Thymus (tissue), 14 donors: ENCODE measurements at places on chromosomes 4 and X. TPM values are rescaled to one million over a fixed set of nuclear protein-coding genes. Genes with fewer than 3 reads are reported as not detected.

- no peak for DNase-seq
Observed at GRCh38 chr4:10066670-10067651, 45.7 kb upstream of the SLC2A9 start.

DNA sequence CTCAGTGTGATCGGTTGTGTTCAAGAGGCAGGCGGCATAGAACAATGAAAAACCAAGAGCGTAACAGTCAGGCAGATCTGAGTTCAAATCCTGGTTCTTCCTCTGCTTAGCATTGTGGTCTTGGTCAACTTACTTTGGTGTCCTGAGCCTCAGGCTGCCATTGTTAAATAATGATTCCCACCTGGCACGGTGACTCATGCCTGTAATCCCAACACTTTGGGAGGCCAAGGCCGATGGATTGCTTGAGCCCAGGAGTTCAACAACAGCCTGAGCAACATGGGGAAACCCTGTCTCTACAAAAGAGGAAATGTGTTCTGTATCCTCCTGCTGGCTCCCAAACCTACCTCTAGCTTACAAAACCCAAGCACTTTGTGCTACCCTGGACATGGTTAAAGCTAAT, 129.0 kb upstream of the STX18 start:
- DNase-seq = no peak

The LNX1 gene
- polyA plus RNA-seq = 6.4 TPM

DNA sequence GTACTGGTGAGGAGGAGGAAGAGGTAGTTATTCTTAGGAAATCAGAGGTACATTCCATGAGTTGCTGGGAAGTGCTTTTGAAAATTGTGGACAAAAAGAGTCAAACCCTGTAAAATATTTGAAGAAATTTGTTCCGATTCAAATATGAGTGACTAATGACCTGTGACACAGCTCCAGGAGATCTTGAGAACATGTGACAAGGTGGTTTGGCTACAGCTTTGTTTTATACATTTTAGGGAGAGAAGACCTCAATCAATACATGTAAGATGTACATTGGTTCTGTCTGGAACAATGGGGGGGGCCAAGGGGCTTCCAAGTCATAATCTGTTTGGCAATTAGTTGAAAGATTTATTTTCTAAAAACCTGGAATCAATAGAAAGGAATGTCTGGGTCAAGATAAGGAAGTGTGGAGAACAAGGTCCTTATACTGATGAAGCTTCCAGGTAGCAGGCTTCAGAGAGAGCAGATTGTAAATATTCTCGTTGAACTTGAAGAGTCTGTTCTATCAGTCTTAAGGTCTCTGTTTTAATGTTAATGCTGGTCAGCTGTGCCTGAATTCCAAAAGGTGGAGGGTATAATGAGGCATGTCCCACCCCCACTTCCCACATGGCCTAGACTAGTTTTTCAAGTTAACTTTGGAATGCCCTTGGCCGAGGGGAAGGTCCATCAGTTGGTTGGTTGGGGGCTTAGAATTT, 15.5 kb upstream of the DAPP1 start:
- DNase-seq = no peak

DNA sequence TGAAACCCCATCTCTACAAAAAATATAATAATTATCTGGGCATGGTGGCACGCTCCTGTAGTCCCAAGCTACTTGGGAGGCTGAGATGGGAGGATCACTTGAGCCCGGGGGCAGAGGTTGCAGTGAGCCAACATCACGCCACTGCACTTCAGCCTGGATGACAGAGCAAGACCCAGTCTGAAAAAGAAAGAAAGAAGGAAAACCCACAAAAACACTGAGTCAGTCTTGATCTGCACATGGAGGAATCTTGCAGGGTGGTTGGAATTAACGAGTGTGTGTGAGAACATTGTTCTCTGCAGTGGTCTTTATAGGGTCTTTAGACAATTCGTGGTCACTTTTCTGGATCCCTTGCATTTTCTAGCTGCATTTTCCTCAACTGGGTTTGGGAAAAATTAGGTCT, 23.2 kb downstream of the ADD1 start:
- no peak for DNase-seq

GRCh38 chr4:147307896-147308674, 172.8 kb upstream of the EDNRA start:
- no peak for DNase-seq

DNA sequence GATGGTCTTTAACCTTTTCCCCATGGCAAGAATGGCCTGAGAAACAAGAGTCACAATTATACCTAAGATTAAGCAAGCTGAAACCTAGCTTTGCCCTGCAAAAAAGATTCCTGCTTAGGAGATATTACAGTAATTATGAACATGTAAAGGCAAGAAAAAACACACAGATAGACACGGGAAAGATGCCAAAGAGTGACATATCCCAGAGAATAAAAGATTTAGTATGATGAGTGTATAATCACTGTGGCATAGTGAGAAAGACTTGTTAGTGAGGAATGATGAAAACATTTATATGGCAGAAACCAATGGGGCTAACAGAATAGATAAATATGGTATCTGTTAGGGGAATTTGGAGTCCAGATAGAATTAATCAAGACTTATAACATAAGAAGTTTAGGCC, 29.6 kb upstream of the TASL start:
- DNase-seq = no peak

DNA sequence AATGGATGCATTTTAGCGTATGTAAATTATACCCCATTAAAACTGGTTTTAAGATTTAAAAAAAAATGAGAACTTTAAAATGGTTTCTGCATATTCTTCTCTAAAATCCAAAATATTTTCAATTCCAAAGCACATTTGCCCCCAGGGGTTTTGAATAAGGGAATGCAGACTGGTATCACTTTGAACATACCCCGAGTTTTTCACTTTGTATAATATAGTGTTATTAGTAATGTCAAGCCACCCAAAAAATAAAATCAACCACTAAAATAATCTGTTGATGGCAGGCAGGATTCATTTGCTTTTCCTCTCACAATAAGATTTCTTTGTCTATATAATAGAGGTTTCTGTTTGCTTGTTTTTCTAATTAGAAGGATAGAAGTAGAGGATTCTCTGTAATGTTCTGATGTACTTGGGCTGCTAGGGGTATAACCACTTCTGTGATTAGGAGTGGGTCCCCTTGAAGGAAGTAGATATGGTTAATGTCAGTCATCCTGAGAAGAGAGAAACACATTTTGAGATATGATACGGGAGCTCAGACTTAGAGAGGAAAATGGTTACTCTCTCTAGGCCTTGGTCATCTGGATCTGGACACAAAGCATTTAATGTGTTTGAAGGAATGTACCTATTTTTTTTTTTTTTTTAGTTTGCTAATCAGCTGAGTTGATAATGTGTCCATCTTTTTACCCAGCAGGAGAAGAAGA, 9.3 kb upstream of the LIN54 start:
- DNase-seq = no peak
